GM13977 (cell line): ENCODE measurements at places on chromosomes 3 and 15.
A peak's percentile ranks its signal among the peaks of the same experiment; 100 is the strongest.

DNA sequence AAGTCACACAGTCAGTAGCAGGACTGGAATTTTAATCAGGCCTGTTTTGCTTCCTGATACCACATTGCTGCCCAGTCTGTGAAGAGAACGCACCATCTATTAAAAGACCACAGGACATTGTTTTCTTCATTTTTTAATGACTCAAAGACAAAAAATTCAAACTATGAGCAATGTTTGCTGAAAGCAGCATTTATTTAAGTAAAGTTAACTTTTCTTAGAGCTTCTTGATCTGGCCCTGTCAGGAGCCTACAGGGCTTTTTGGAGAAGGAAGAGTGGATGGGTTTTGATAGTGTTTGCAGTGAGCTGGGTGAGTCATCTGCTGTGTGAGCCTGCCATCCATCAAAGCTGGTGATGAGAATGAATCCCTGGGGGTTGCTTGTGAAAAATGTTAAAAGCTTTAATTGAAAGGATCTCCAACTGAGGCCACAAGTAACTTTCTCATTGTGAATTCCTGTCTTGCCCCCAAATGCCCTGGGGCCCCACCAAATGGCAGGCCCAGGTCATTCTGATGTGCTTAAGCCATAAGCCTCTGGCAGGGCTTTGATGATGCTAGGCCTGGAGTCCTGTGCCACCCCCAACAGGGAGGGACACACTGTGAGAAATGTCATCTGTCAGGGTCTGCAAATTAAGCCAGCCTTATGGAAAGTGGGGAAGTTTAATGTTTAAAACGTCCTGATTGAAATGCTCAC lies 136.2 kb upstream of the PFN2 start:
- no peak for DNase-seq

DNA sequence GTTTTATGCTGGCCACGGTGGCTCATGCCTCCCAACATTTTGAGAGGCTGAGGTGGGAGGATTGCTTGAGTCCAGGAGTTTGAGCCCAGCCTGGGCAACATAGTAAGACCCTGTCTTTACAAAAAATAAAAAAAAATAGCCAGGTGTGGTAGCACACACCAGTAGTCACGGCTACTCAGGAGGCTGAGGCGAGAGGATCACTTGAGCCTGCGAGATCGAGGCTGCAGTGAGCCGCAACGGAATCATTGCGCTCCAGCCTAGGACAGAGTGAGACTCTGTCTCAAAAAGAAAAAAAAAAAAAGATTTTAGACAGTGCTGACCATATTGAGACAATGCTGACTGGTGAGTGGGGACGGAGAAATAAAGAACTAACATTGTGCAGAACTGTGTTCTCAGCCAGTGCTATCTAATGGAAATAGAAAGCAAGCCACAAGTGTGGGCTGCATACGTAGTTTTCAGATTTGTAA lies 67.2 kb downstream of the ST6GAL1 start:
- no peak for DNase-seq

- no peak for DNase-seq
Observed at GRCh38 chr3:126211569-126211968, 31.2 kb upstream of the ALDH1L1 start.

DNA sequence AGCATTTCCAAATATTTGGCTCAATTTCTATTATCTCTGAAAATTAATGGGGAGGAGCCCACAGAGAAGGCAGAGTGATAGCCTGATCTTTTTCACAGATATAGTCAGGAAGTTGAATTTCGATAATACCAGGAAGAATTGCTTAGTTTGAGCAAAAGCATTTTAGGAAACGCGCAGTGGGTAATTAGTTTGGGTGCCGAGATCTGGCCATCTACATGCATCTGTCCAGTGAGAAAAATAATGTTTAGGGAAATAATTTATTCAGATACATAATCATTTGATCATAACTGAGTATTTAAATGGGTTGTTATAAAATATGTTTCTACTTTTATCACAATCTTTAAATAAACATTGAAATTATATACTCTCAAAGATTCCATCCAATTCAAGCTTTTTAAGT lies 653.9 kb downstream of the RBMS3 start:
- DNase-seq, result no peak

DNA sequence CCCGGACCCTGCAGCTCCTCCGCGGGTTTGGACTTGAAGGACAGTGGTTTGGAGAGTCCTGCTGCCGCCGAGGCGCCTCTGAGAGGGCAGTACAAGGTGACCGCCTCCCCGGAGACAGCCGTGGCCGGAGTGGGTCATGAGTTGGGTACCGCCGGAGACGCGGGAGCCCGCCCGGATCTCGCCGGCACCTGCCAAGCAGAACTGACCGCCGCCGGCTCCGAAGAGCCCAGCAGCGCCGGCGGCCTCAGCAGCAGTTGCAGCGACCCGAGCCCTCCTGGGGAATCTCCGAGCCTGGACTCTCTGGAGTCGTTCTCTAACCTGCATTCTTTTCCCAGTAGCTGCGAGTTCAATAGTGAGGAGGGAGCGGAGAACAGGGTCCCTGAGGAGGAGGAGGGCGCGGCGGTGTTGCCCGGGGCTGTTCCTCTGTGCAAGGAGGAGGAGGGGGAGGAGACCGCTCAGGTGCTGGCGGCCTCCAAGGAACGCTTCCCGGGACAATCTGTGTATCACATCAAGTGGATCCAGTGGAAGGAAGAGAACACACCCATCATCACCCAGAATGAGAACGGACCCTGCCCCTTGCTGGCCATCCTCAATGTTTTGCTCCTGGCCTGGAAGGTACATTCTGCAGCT lies 634 bp downstream of the MINDY2 start:
- DNase-seq, result peak; percentile 30

DNA sequence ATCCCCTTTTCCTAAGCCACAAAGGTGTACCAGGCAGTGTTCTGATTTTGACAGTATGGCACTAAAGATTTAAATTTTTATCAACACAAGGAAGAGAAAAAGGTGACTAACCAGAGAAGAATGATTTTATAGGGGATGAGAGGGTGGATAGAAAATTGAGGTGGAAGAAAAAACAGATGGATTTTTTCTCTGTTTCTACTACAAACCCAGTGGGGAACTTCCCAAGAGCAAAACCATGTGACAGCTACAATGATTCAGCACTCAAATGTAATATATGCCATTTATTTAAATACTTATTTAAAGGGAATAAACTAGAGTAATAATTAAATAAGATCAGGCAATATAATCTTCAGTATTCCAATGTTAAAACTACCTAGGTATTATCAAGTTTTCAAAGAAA lies 11.1 kb downstream of the DCUN1D1 start:
- no peak for DNase-seq

DNA sequence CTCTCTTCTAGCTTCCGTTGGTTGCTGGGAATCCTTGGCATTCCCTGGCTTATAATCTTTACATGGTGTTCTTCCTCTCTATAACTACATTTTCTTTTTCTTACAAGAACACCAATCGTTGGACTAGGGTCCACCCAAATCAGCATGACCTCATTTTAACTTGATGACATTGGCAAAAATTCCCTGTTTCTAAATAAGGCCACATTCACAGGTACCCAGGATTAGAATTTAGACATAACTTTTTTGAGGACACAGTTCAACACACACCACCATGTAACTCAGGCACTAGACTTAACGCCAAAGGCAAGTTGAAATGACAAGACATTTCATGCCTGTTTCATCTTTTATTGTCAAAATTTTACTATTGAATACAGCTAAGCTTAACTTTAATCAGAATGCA lies 93.0 kb downstream of the NECTIN3 start:
- no peak for DNase-seq

- DNase-seq, result no peak
Observed at GRCh38 chr3:129519896-129520715, 8.3 kb upstream of the RHO start.

GRCh38 chr3:39388741-39389248 lies 5.6 kb downstream of the SLC25A38 start:
- peak; percentile 81 for DNase-seq

- DNase-seq, result no peak
Observed at GRCh38 chr3:148953094-148953493, 38.2 kb upstream of the GYG1 start.

DNA sequence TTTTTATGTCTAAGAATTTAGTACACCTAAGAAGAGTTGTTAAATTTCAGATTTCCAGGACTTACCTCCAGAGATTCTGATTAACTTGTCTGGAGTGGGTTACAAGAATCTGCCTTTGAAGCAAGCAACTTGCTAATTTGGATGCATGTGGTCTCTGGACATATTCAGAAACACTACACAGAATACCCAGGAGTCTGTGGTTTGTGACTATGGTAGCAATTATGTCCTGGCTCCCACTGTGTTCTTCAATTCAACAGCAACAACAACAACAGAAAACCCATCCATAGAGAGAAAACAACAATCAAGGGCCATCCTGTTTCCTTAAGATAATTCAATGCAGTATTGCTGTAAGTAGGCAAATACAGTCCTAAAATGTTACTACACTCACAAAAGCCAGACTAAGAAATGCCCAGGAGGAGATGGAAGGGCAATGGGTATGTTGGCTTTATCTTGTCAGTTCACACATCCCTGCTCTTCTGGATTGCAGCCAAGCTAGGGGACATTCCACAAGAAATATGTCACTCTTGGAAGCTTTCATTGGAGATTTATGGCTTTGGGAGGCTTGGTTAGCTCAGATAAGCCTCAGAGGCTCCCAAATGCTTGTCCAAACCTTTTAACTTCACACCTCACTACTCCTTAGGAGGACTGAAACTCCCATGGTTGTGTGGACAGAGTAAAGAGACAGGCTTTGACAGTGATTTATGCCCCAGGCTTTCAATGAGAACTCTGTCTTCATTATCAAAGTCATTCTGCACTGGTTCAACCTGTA lies 99.4 kb upstream of the MRPL3 start:
- no peak for DNase-seq

DNA sequence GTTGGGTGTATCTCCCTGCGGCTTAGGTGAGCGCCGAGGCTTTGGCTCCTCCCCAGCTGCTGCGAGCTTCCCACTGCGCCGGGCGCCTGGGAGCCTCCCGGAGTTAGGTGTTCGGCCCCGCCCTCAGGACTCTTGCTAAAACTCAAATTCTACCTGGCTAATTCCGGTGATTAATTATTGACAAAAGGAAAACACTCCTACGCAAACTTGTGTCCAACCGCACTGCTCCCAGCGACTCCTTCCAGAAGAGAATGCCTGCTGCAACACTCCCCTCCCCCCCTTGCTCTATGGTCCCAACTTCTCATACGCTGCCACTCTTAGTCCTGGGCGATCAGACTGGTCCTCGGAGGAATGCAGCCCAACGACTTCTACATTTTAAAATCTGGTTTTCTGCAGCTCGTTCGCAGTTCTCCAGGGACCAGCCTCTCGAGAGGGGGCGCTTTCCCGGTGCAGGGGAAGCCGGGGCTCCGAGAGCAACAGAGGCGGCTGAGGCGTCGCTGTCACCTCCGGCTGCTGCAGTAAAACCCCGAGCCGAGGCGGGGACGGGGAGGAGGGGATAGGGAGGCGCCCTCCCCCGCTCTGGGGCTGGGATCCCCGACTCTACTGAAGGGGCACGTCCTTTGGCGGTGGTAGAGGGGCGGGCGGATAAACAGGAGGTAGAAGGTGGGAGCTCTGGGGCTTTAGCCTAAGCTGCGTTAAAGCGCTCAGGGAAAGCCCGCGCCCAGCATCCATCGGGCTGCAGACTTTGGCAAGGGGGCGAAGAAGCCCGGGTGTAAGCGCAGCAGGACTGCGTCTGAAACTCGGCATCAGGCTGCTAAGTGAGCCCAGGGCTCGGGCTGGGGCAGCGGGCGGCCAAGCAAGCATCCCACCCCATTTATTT lies at the start of gene SPTSSB:
Gene SPTSSB (minus strand): TSS at position 77 of the 880 bp plus-strand sequence. CDS start 25,194 bp downstream, outside the sequence.
- peak; percentile 48 for DNase-seq

- DNase-seq, result no peak
Observed at GRCh38 chr15:26634319-26634718, 138.5 kb downstream of the GABRB3 start.

DNA sequence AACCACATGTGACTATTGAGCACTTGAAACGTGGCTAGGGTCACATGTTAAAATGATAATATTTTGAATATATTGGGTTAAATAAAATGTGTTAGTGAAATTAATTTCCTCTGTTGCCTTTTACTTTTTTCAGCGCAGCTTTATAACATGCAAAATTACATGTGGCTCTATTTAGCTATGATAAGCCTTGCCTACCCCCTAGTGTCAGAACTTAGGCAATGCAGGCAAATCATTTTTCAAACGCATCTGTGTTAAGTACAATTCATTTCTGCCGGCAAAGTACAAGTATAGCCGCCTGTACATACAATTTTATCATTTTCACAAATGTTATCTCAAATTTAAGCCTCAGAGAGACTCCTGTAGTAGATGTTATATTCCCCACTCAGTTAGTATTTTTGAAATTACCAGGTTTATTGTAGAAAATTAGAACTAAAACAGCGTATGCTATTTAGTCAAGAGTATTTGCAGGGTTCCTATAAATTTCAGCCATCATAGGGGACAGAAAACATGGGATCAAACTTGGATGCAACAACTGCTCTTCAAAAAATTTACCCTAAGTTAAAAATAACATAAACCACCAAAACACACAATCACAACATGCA lies 56.1 kb downstream of the TAFA4 start:
- peak; percentile 20 for DNase-seq

- DNase-seq, result no peak
Observed at GRCh38 chr15:52288051-52288942, 7.3 kb downstream of the MYO5C start.

GRCh38 chr3:63912768-63913588 lies 795 bp upstream of the SCAANT1 start:
- DNase-seq, result peak; percentile 55

GRCh38 chr3:121836064-121836463 lies 1.1 kb downstream of the EAF2 start:
- peak; percentile 8 for DNase-seq

GRCh38 chr3:141729240-141729639 lies 8.9 kb upstream of the RNF7 start:
- DNase-seq, result no peak

GRCh38 chr3:9915254-9916141 lies 1.4 kb upstream of the IL17RC start:
- peak; percentile 50 for DNase-seq

DNA sequence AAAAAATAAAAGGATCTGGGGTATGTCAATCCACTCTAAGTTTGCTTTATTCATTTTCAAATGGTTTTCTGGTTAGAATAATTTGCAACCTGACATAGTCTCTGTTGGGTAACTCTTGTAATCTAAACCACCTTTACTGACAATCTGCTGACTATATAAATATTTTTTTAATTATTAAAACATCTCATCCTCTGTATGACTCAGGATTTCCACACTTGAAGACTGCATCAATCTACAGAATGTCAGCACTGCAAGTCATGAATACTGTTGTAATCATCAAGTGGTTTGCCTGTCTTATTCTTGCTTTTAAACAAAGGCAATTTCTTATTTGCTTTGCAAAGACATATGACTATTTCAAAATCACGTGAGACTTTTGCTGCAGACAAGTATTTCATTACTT lies 42.1 kb downstream of the VGLL3 start:
- DNase-seq, result no peak

DNA sequence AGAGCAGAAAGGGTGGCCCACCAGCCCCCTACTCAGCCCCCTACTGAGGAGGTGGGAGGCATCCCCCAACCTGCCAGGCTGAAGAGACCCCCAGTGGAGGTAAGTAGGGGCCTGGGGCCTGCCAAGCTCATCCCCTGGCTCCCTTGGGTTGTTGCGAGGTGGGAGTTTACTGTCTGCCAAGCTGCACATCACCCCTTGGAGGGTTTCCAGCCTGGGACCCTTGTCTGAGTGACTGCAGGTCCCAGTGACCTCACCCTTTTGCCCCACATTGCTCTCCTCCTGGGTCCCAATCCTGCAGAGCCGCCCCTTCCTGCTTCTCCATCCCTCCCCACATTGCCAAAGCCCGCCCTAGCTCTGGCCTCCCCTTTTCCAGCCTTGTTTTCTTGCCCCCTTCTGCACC lies 1.0 kb upstream of the ALS2CL start:
- DNase-seq, result no peak
